Activated CD4-positive, alpha-beta T cell treated with anti-CD3 and anti-CD28 coated beads, Interleukin-2, amount 50 U/mL, for 24 hours (primary cell): ENCODE measurements at places on chromosomes 12 and 14.
A peak's percentile ranks its signal among the peaks of the same experiment; 100 is the strongest.

DNA sequence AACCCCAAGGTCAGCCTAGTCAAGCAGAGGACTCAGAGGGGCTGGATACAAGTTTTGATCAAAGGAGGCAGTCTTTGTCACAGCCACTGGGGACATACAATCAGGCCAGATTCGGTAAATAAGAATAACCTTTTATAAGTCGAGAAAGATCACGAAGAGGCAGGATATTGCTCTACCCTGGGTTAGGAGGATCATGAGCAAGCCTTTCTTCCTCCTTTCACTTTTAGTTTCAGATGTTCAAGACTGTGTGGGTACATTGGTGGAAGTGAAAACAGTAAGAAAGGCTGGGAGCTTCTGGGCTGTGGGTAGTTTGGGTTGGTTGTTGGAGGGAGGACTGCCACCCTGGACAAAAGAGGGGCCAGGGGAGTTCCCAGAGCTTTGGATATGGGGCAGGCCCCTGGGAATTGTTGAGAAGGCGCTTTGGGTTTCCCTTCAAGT lies 127.7 kb downstream of the SNAPC1 start:
- peak; percentile 27 for DNase-seq

- no peak for DNase-seq
These were observed 161.9 kb upstream of the CAND1 start for GRCh38 chr12:67107235-67107634.

DNA sequence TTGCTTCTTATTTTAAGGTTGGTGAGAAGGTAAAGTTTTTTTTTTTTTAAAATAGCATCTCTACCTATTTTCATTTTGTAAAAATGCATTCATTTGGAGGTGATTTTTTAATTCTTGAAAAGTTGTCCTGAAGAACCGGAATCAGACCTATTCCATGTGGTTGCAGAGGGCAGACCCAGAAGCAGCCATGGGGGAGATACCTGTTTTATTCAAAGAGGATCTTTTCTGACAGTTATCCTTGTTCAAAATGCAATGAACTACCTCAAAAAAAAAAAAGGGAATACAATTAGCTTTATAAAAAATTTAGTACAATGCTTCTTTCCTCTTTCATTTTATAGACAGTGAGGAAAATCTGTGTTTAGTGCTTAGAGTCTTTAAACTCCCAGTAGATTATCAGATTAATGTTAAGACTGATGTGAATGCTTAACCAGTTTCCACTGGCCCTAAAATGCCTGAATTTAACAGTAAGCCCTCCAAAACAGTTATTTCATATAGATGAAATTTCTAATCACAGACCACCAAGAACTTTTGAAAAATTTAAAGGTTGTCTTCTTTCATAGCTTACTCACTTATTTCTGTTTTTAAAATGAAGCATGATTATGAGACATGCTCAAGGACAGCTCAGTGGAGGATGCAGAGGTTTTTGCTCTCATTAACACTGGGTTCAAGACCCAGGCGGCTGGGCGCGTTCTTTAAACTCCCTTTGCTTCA lies 8.6 kb upstream of the NEMF start:
- DNase-seq: no peak

GRCh38 chr12:100901266-100901665 lies 106.7 kb downstream of the ANO4 start:
- DNase-seq: no peak

DNA sequence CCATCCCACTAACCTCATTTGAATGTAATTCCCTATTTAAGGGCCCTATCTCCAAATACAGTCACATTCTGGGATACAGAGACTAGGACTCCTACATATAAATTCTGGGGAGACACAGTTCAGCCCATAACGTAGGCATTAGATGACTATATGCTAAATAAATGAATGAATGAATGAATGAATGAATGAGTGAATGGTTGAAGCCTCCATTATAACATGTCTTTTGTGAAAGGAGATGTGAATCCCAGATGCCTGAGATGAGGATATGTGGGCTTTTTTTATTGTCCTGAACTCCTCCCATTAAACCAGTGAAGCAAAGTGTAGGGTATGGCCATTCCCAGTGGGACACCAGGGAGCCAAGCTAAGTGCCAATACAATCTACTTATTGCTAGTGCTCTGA lies 20.5 kb upstream of the TMEM233 start:
- no peak for DNase-seq

DNA sequence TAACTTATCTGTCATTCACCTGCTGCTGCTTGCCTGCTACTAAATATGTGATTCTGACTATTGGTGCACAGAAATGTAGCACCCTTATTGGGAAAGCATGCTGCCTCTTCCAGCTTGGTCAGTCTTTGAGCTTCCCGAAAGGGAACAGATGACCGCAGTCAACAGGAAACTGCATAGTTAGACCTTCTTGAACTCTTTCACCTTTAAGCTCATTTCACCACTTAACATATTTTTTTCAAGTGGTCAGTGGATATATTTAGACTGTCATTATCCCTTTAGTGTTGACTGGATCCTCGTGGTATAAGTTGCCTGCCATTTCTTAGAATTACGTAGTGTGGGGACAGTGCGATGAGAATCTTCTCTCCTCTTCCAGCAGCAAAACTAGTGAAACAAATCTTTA lies 224.9 kb downstream of the FBXL14 start:
- no peak for DNase-seq

- DNase-seq: no peak
These were observed 45.8 kb downstream of the SSH1 start for GRCh38 chr12:108811411-108812180.

DNA sequence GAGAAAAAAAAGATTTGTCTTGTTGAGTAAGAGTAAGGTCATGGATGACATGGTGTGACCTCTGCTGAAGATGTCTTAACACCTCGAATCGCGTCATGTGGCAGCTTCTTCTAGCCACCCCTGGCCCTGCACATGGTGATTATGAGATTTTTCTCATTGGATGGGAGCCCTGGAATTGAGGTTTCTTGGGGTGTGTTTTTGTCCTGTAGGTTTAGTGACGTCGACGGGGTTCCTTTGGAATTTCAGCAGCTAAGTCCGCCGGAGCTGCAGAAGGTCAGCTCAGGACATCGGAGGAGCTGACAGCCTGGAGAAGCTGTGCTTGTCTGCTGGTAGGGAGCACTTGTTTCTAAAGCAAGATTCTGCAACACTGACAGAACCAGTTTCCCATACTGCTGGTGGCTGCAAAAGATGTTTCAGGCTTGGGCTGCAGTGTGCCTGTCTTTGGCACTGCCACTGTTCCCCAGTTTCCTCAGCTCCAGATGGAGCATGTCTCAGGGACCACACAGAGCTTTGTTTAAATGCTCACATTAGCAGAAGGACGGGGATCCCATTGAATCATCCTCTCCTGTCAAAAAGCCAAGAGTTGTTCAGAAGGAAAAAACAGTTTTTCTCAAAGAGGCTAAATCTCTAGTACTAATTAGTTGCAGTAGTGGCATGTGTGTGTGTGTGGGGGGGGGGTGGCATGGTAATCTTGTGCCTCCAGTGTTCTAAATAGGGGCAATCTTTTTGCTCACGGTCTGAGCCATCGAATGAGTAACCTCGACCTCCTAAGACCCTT lies 5.2 kb upstream of the FOS start:
- DNase-seq: no peak

DNA sequence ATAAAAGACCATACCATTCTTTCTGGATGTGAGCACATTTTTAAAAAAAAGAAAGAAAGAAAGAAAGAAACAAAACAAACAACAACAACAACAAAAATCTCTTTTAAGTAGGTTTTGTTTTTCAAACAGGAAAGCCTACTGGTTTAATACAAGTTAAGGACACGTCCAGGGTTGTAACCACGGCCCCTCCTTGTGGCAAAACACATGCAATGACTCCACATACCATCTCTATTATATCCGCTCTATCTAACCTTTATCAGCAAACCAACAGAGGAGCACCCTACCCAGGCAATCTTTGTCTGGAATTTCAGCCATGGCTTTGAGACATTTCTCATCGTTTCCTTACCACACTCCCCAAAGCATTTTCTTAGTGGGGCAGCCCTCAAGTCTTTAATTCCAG lies 360.5 kb upstream of the TMPO start:
- no peak for DNase-seq

DNA sequence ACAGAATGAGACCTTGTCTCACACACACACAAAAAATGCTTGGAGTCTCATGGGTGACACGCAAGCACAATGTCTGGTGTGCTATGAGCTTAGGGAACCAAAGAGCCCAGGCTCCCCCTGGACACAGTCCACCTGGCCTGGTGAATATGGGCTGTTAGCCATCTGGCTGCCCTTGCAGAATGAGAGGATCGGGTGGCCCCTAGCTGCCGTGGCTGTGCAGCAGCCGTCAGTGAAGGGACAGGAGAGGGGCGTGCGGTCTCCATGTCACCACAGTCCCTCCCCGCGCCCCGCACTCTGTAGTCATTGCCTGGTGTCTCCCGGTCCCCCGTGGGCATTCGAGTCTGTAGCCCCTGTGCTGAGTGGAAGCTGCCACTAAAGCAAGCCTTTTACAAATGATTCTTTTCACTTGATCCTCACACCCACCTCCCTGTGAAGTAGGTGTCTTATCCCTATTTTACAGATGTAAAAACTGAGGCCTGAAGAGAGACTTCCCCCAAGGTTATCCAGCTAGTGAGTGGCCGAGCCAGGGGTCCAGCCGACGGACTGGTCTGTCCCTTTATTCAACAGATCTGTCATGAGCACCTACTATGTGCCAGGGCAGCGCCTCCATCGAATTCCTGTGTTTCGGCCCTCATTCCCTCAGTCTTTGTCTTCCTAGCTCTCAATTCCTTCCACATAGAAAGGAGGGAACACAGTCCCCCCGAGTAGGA lies 18.8 kb downstream of the MVK start:
- DNase-seq: no peak

GRCh38 chr12:121943926-121944325 lies 25.5 kb downstream of the CFAP251 start:
- no peak for DNase-seq

DNA sequence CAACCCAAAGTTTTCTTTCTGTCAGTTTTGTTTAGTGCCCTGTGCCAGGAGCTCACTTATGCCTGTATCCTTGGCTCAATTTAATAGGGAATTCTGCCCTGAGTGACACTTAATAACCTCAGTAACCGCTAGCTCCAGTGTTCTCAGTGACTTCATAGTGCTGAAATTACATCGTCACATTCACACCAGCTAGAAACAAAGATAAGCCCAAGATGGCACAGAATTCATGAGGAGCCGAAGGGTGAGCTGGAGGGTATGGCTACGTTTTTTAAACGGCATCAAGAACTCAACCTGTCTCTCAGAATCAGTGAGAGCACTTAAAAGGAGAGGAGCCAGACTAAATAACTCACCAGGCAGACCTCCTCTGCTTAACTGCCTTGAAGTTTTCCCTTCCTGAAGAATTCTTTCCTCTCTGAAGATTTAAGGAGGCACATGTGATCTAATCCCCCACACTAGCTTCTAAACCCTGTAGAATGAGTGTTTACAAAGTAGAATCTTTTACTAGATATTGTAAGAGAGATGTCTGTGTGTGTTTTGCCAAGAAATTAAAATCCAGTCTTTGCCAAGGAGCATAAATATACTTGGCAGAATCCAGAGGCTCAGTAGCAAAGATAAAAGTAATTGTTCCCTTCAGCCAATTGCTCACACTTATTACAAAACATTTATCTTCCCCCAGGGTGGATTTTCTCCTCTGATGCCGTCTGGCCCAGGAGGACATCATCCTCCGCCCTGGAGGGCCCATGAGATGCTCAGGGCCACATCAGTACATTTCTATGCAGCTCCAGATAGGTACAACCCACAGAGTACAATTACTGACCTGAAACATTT lies 37.3 kb downstream of the PTGER2 start:
- no peak for DNase-seq

- DNase-seq: no peak
These were observed 447.5 kb downstream of the ADAMTS20 start for GRCh38 chr12:43104494-43104893.

GRCh38 chr12:117311-117710 lies 50.7 kb downstream of the IQSEC3 start:
- DNase-seq: no peak

GRCh38 chr12:94208622-94208966 lies 60.2 kb downstream of the PLXNC1 start:
- DNase-seq: peak; percentile 16

GRCh38 chr12:49340971-49341776 lies 4.2 kb upstream of the C1QL4 start:
- no peak for DNase-seq

- no peak for DNase-seq
These were observed 202.7 kb upstream of the GARIN6 start for GRCh38 chr12:99444859-99445316.

DNA sequence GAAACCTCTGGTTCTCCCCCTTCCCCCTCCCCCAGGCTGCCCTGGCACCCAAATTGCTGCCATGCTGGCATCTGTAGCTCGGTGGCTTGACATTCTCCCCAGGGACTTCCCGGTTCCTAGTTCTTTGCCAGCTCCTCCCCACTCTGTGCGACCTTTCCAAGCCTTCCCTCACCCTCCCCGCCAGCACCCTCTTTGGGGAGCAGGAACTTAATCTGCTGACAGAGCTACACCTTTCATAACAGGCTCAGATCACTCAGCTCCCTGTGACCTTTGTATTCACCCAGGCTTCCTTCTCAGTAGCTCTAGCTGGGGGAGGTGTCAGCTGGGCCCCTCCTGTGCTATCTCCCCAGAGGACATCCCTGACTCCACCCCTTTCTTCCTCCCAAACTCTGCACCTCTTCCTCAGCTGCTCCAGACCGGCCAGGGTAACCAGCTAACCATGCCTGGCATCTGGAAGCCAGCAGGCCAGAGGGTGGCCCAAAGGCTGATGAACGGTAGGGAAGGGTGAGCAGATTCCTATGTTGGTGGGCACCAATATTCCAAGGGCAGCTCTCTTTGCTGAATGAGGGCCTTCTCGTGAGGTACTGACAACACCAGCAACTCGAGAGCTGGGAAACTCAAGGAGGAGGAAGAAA lies 1.8 kb upstream of the COX14 start:
- no peak for DNase-seq

DNA sequence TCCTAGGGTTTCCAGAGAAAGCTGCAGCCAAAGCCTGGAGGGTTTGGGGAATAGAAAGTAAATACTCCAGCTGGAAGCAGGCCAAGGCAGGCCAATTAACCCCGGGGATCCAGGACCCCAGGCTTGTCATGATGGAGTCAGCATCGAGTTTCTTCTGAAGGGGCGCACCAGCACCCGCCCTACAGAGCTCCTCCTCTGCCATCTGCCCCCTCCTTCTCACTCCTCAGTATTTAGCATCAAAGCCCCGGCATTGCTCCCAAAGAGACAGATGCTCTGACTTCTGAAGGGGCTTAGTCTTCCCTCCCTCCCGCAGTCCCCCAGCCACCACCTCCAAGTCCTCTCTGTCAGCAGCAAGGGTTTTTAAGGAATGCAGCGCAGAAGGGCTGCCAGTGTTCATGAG lies 285.1 kb upstream of the NOS1 start:
- DNase-seq: no peak

DNA sequence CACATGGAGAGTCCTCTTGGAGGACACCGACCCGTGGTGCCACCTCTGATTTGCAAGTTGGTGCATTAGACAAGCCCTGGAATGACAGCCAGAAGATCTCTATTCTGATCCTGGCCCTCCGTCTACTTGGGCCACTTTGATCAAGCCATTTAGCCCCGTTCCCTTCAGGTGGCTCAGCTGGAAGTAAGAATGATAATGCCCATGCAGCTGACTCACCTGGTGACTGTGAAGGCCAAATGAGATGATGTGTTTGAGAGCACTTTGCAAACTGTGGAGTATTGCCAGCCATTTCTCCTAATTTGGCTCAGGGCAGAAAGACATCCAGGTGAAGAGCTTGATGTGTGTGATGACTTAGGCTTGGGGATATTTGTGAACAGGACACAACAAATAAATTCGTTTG lies 165.9 kb downstream of the ETV6 start:
- DNase-seq: no peak
